ENCODE measurements at places on chromosomes 7 and 10.
A peak's percentile ranks its signal among the peaks of the same experiment; 100 is the strongest.

DNA sequence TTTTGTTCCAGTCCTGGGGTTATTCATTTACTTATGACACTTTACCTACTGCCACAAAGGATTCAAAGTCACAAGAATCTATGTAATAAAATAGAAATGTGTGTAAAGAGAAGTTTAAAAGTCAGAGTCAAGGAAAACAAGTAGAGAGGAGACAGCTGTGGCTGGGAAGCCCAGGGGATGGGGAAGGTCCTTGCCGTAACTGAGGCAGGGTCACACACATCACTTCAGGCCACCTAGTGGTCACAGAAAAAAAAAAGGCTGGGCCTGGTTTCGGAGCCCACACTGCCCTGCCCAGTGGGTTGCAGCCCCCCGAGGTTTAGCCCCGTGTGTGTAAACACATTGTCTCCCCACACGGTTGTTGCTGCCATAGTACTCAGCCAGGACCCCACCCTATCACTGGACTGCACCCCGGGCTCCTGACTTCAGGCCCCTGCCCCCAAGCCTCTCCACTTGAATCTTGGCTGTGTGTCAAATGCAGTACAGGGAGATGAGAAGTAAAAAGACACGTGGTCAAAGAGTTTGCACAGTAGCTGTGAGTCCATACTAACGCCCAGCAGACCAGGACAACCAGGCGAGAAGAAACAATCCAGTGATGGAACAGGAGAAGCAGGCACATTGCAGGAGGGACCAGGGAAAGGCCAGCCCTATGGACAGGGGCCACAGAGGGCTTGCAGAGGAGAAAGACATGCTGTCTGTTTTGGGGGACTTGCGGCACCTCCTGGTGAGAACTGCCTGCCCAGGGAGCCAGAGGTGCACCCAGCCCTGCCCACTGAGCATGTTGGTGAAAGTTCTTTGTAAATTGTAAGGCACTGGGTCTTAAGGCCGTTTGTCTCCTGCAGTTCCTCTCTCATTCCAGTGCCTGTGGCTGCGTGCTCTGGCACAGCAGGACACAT is 91.4 kb upstream of the MACROH2A2 start:
- no peak for DNase-seq

DNA sequence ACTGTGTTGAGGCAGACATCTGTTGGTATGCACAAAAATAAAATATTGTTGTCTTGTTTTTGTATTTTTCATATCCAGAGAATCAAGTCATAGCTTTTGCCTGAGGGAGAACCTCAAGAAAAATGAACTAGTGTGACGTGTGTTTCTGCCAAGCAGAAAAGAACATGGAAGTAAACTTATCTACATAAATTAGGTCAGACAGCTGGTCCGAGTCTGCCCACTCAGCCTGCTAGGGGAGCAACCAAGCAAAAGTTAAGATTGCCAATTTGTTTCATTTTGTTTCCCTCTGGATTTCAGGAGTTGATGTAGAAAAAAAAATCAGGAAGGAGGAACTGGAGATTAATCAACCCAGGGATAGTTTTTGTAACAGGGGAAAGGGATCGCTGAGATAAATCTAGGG is 572.4 kb upstream of the LRRTM3 start:
- no peak for DNase-seq

DNA sequence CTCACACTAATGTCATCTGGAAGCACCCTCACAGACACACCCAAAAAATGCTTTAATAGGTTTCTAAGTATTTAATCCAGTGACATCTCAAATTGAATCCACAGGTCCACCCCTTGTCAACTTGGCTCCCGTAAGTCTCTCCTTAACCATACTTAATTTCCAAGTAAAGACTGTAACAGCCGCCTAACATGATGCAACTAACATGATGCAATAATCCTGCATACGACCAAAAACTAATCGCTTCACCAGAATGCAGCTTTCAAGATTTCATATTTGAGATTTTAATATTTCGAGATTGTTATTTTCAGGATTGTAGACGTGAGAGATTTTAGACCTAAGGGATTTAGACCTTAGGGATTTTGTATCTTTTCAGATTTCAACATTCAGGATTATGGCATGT is 3.7 kb upstream of the HDAC9 start:
- no peak for DNase-seq

GRCh38 chr10:113273181-113274163 is 279.4 kb upstream of the HABP2 start:
- DNase-seq: no peak

DNA sequence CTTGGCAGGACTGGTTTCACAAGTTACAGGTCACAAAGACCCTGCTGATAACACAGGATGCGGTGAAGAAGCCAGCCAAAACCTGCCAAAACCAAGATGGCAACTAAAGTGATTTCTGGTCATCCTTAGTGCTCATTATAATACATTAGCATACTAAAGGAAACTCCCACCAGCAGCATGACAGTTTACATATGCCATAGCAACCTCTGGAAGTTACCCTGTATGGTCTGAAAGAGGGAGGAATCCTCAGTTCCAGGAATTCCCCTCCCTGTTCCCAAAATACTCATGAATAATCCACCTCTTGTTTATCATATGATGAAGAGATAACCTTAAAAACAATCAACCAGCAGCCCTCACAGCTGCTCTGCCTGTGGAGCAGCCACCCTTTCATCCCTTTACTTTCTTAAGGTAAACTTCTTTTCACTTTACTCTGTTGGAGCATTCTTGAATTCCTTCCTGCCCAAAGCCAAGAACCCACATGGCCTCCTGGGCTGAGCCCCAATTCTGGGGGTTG is 21.9 kb downstream of the DPY19L1 start:
- DNase-seq: peak; percentile 60

DNA sequence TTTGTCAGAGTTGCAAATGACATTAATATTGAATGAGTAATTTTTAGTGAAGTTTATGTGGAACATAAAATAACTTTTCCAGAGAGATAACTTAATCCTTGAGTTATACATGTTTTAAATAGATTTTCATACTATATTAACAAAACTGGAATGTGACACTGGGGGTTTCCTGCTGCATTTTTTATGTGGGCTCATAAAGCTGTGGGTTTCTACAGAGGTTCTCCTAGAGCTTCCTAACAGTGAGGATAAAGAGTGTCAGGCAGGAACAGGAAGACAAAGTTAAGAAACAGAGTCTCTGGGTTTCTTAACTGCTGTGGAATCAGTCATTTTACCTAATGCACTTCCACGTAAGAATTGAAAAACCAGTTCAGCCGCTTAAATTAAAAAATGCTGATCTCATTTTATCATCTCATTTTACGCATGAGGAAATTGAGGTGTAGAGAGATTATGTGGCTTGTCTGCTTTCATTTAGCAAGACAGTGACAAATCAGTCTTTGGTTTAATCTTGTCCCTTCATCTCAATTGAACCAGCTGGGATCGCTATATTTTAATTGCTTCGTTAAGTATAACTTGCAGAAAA is 5.0 kb downstream of the CD36 start:
- DNase-seq: no peak

- no peak for DNase-seq
Observed at GRCh38 chr10:76398043-76398710, 966.8 kb downstream of the LRMDA start.

- DNase-seq: no peak
Observed at GRCh38 chr7:32602470-32602869, 107.2 kb downstream of the AVL9 start.

DNA sequence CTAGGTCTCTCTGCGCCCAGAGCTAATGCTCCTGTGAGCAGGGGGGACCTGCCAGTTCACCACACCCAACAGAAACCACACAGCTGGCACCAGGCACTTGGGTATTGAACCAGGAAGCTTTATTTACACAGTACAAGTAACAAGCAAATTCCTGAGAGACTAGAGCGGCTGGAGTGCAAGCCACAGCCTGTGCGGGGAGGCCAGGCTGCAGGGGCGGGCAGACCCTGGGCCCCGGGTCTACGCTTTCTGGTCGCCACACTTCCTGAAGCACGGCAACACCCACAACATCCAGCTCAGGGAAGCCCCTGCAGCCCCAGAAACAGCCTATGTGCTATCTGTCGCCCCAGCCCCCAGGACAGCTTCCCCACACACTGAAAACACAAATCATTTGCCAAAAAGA is 125.0 kb downstream of the FAM53B start:
- DNase-seq: no peak

GRCh38 chr10:110993024-110993693 is 73.8 kb downstream of the SHOC2 start:
- DNase-seq: no peak

GRCh38 chr10:75469006-75469616 is 37.7 kb downstream of the LRMDA start:
- no peak for DNase-seq

DNA sequence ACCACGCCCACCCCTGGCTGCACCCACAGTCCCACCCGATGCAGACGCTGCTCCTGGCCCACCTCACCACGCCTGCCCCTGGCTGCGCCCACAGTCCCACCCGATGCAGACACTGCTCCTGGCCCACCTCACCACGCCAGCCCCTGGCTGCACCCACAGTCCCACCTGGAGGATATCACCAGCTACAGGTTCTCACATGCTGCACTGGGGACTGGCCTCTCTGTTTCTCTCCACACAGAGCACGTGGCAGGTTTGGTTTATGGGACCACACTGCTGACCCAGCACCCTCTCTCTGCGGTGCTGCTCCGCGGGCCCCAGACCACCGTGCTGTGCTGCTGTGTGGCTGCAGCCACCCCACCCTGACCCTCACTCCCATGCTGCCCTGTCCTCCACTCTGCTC is 120.9 kb downstream of the VIPR2 start:
- DNase-seq: no peak

DNA sequence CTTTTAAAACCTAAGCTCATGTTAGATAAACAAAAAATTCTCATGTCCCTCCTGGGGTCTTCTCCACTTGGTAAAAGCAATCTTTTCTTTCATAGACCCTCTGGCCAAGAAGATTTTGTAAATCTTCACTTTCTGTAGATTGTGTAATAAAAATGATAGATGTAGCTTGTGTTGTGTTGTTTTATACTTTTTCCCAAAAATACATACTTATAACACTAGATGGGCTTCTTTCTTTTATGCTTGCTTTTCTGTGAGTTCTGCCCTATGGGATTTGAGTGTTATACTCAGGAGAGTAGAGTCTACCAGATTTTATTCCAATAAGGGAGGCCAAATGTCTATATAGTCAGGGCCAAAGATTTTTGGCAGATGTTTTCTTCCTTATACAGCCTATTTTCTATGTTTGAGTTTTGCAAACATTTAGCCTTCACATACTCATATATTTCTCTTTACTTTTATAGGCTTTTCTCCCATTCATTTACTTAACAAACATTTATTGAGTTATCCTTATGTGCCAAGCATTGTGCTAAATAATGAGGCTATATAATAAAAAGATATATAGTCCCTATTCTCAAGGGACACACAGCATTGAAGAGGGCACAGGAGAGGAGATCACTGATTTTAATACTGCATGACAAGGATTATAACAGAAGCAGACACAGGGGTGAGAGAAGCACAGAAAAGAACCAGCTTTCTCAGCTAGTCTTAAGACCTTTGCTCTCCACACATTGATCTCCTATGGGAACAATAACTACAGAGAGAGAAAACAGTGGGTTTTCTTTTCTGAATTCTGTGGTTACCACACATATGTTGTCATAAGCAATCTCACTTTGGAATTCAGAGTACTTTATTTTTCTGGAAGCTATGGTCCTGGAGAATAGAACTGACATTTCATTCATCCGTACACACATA is 58.0 kb upstream of the PNLIP start:
- DNase-seq: no peak

DNA sequence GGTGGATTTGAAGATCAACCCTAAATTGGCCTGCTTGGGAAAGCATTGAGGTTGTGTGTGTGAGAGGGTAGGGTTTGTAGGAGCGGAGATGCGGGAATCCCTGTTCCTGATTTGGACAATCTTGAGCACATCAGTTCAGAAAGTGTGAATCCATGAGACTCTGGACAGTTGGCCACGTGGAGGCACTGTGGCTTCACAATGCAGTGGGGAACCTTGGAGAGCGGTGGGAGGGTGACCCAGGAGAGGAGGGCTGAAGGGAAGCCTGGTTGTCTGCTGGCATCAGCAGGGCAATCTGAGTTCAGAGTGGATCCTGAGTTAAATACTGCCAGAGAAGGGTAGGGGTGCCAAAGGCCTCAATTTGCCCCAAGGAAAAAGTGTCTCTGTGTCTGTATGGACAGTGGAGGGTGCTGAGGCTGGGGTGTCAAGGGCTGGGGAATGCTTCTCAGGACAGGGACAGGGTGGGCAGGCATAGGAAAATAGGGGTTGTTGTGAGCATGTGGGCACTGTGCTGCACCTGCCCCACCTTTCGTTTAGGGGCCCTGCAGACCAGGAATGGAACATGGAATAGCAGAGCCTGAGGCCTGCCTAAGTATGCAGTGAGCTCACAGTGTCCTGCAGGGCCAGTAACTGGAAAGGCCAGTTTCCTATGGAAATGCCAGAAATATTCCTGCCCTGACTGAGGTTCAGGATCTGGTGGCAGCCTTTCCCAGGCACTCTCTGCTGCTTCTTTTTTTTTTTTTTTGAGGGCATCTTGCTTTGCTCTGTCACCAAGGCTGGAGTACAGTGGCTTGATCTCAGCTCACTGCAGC is 162.9 kb upstream of the PRSS58 start:
- peak; percentile 97 for DNase-seq

DNA sequence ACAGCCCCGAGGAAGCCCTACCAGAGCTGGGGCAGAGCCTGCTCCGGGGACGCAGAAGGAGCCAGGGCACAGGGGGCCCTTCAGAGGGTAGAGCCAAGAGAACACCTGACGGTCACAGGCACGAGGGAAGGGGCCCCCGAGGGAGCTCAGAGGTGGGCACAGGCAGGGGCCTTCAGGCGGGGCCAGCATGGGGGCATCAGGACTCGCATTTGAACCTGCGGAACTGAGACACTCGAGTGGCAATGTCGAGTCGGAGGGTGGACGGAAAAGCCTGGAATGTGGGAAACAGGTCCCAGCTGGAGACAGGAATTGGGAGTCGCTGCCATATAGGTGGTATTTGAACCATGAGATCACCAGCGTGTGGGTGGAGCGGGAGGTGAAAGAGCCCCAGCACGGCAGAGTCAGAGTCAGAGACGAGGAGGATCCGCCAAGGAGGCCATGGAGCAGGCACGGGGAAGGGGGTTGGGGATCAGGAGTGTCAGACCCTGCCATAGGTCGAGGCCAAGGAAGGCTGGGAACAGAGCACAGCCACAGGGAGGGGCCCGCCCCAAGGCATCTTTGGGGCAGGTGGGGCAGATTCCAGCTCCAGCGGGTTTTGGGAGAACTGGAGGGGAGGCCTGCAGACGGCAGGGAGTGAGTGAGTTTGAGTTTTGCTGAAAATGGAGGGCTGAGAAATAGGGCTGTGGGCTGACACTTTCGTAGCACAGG is 13.8 kb downstream of the STK32C start:
- DNase-seq: no peak

- no peak for DNase-seq
Observed at GRCh38 chr7:116994611-116995010, 41.3 kb downstream of the ST7 start.

GRCh38 chr7:81308643-81309322 is 389.9 kb upstream of the SEMA3C start:
- DNase-seq: no peak

GRCh38 chr7:121002757-121003200 is 14.3 kb downstream of the CPED1 start:
- DNase-seq: no peak

Data from trophoblast cell (in vitro differentiated cells and primary cell).